Stimulated activated CD4-positive, alpha-beta T cell treated with anti-CD3 and anti-CD28 coated beads, TNF-alpha, amount 100 ng/mL, for 4 hours (primary cell): ENCODE measurements at places on chromosomes 12 and 14.

GRCh38 chr12:66903782-66904396, 225.0 kb upstream of the GRIP1 start:
- no peak for DNase-seq

GRCh38 chr12:15180325-15180724, 40.9 kb downstream of the RERG start:
- no peak for DNase-seq

GRCh38 chr14:71070169-71070568, 162.9 kb downstream of the PCNX1 start:
- no peak for DNase-seq

DNA sequence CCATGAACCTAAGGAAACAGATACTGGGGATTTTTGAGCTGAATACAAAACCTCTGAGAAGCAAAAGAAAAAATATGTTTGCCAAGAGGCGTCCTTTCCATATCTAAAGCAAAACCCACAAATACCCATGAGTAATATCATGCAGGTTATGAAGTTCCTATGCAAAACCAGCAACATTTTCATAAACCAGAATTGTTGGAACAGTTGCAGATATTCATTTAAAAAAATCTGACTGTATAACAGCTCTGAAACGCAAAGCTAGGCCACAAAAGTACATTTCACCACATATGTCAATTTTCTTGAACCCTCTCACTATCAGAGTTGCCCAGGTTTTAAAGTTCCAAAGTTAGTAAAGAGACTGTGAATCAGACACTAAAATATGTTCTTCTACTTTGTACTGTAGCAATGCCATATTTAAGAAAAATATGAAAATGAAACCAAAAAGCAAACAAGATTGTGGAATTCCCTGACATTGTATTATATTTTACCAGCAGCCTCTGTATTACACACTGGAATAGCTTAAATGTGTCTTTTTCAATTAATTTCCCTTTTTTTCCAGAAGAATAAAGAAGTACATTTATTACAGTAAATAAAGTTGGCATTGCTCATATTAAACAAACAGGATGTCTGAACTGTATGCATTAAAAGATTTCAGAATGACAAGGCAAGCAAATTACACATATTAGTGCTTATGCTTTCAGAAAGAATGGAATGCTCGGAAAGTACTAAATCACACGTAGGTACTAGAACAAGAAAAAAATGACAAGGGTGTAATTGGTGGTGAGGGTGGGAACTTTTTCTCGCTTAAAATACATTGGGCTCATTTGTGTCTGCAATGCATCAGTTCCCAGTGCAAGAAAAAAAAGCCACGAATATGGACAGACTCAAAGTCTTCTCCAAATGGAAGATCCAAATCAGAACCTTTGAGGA, 33.6 kb upstream of the HIF1A start:
- no peak for DNase-seq

DNA sequence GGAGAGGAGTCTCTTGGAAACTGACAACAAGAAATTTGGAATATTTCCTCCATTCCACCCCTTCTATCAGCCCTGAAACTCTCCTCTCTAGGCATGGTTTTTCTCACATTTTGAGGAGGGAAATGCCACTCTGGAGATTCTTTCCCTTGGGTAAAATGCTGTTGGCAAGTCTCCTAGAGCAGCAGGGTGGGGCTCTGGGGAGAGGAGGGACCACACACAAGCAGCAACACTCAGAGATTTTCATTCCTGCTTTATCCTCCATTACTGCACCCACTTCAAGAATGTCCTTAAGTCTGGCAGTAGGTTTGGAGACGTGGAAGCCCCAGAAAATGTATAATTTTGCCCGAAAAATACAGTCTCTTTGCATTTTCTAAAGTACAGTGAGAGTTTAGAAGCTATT, 130.8 kb upstream of the FLRT2 start:
- no peak for DNase-seq

GRCh38 chr12:124734224-124734788, 129.4 kb downstream of the SCARB1 start:
- no peak for DNase-seq

DNA sequence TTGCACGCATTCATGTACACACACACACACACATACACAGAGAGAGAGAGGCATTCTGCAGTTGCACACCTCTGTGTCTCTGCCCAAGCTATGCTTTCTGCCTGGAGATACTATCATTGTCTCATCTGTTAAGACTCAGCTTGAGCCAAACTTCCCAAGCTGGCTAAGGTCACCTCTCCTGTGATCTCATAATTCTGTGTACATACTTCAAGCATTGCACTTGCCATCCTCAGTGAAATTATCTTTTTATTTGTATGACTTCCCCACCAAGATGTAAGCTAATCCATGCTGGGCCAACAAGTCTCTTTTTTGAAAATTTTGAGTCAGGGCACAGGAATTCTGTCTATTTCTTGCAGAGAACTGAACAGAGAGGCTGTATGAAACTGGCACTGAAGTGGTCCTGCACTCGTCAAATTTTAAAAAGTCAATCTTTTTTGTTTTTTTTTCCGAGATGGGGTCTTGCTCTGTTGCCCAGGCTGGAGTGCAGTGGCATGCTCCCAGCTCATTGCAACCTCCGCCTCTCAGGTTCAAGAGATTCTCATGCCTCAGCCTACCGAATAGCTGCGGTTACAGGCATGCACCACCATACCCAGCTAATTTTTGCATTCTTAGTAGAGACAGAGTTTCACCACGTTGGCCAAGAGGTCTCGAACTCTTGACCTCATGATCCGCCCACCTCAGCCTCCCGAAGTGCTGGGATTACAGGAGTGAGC, 44.3 kb downstream of the TMTC1 start:
- no peak for DNase-seq

DNA sequence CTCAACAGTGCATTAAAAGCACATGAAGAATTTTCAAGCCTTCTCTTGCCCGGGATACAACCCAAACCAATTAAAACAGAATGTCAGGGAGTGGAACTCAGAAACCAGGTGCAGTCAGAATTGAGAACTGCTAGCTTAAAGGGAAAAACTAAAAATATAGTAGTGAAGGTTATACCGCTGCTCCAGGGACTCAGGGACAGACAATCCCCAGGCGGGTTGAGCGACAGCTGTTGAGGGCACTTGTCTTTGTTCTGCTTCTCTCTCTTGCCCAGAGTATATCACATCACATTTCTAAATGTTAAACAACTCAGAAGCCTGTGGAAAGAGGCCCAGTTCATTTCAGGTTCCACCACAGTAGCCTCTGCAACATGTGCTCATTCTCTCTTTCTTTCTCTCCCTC, 93.1 kb downstream of the SLC5A8 start:
- no peak for DNase-seq

- DNase-seq: no peak
These were observed 1.0 kb upstream of the SLC38A2 start for GRCh38 chr12:46373301-46374296.

DNA sequence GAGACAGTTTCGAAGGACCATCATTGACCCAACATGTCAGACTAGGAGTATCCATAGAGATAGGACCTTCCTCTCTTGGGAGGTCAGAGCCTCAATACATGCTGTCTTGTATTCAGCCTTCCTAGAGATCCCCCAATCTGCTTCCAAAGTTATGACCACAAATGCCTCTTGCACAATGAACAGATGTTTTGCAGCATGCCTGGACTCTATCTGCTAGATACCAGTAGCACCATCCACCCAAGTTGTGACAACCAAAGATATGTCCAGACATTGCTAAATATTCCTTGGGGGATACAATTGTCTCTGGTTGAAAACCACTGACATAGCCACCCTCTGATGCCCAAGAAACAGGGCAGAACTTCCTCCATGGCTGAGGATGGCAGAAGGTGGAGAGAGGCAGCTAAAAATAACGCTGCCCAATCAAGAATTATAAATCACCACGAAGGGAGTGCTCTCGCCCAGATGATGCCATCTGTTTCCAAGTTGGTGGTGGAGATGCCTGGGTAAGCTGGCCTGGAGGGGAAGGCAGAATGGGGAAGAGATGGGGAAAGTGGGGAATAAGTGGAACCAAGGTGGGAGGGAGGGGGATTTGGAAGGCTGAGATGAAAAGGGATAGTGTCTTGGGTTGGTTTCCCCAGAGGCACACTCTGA, 42.9 kb upstream of the NOS1 start:
- no peak for DNase-seq

- no peak for DNase-seq
These were observed 40.5 kb downstream of the KCNA5 start for GRCh38 chr12:5083955-5084849.

- no peak for DNase-seq
These were observed 71.8 kb downstream of the PAWR start for GRCh38 chr12:79618848-79619404.

- no peak for DNase-seq
These were observed 7.6 kb upstream of the ABHD12B start for GRCh38 chr14:50864237-50864636.

DNA sequence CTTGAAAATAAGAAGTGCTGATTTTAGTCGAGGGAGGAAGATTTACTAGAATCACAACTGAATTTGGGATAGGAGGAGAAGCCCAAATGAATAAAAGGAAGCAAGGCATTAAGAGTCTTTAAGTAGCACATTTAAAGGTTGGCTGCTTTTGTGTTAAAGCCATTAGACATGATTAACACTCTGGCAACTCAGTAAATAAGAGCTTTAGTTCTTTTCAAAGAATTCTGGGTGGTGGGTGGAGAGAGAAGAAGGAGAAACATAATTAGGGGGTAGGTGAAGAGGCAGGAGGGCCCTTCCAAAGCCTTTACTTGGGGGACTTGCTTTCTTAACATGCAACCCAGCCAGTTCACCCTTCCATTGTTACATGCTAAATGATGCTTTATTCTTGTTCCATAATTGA, 284.6 kb upstream of the SEL1L start:
- no peak for DNase-seq

- DNase-seq: no peak
These were observed 55.2 kb downstream of the GALNT4 start for GRCh38 chr12:89469361-89469760.

DNA sequence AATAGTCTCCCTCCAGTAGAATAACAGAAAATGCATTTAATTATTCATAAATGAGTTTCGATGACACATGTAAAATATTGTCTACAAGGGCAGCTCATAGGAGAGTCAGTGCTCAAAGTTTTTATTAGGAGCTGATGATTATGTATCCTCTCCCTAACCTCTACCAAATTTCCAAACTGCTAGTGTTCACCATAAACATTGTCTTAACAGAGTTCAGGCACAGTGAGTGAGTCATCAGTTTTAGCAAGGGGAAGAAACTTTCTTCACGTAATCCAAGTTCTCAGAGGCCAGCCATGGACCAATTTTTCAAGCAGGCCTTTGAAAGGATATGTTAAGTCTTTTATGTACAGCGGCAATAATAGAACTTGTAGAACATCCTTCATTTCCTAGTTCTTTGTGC, 649.2 kb upstream of the MIS18BP1 start:
- DNase-seq: no peak
